ENCODE measurements at places on chromosomes 6 and 20. TPM values are rescaled to one million over a fixed set of nuclear protein-coding genes. Genes with fewer than 3 reads are reported as not detected.

SNX14 gene
- 72.7 TPM for total RNA-seq

KCNB1 gene
- not detected for total RNA-seq

GRIK2 gene
- not detected for total RNA-seq

MAP7 gene
- total RNA-seq: 6.1 TPM

CLVS2 gene
- 0.13 TPM for total RNA-seq

PDYN gene
- total RNA-seq: not detected

CFAP206 gene
- total RNA-seq: not detected

PGC gene
- 0.81 TPM for total RNA-seq

RSPH9 gene
- not detected for total RNA-seq

CHRNA4 gene
- not detected for total RNA-seq

FBXL4 gene
- 10.5 TPM for total RNA-seq

LTB gene
- 0.51 TPM for total RNA-seq

MSH5 gene
- total RNA-seq: 82.7 TPM

TAGAP gene
- total RNA-seq: 0.07 TPM

GSTA1 gene
- total RNA-seq: 0.42 TPM

DACT2 gene
- total RNA-seq: not detected

CPXM1 gene
- 0.49 TPM for total RNA-seq

BPIFB2 gene
- total RNA-seq: not detected

FABP7 gene
- total RNA-seq: not detected

All from K562 (cell line).